Psoas muscle (tissue), 8 donors: ENCODE measurements at places on chromosomes 5 and 9.

DNA sequence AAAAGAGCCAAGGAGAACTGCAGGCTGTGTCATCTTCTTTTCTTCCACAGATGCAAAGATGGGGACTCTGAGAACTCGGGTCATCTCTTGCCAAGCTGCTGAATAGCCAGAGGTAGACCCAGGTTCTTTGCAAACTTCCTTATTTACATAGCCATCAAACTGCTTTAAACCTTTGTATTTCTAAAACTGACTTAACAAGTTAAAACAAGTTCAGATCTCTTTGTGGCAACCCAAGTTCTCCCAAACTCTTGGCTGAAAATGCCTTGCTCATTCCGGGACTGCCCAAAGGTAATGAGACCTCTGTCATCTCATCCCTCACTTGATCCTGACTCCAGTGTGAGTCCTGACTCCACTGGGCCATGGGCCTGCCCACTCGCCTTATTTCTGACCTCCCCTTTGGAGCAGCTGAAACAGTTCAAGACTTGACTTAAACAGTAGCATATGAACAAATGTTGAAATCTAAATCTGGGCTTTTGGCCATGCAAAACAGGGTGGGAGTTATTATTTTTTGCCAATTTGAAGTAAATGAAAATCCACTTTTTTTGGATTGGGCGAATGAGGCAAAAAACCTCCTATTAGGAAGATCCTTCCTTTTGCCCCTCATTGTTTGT lies 50.6 kb downstream of the FBXL7 start:
- no peaks in the 10 kb centered on the region for H3K27me3 ChIP-seq
- no peaks in the 10 kb centered on the region for H3K4me1 ChIP-seq
- H3K27ac ChIP-seq, result no peak overlapping the region
- H3K4me3 ChIP-seq, result no peak overlapping the region

DNA sequence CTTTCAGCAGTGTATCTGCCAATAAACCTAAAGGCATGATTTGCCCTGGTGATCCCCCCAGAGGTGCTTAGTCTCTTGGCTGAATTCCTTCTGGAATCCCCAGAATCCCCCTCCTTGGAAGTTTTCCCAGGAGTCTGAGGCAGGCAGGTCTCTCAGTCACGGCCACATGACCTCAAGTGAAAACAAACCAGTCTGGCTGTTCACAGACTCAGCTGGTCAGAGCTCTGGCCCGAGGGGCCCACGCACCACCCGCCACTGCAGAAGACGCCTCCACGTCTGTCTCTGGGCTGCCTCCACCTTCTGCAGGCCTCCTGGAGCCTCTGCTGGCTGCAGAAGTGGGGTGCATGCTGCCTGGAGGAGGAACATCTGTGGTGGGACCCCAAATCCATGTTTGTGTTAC lies 52.5 kb downstream of the HRH2 start:
- H3K27me3 ChIP-seq, result peaks cover 8% of the 10 kb centered on the region
- no peak overlapping the region for H3K4me3 ChIP-seq
- peak; percentile 41 for DNase-seq
- H3K27ac ChIP-seq, result no peak overlapping the region
- H3K36me3 ChIP-seq, result no peaks in the 10 kb centered on the region

DNA sequence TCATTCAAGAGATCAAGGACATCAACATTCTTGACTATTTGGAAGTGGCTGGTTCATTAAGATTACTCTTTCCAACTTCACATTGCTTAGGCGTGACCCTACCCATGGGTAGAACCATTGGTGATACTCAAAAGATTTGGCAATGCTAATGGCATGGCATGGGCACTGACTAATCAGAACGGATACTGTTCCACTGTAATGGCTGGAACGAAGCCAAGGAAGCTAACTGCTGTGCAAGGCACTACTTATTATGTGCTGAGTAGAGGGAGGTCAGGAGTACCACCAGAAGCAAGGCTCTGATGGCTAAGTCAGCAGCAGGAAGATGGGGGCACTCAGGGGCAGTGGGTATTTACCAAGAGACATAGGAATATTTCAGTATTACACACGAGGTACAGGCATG lies 31.9 kb downstream of the GNA14 start:
- H3K27ac ChIP-seq, result no peak overlapping the region
- no peak overlapping the region for H3K4me3 ChIP-seq
- H3K27me3 ChIP-seq, result no peaks in the 10 kb centered on the region
- no peaks in the 10 kb centered on the region for H3K36me3 ChIP-seq
- DNase-seq, result no peak

DNA sequence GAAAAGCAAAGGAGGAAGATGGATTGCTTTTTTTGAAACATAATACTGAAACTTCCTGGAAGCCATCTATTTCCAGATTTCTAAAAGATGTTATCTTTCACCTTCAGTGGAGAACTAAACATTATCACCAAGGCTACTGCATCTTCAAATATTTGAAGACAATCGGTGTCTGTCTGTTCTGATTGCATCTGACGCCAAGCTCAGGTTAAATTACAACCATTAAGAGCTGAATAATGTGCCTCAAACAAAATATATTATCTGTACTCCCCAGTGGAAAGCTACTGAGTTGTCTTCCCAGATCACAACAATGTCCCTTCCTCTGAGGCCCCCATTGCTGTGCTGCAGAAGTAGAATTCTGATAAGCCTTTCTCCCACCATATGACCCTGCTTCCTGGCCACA lies 342.3 kb downstream of the PLK2 start:
- no peaks in the 10 kb centered on the region for H3K27me3 ChIP-seq
- no peak overlapping the region for H3K27ac ChIP-seq
- DNase-seq, result no peak

GRCh38 chr9:1473956-1474634 lies 423.9 kb downstream of the DMRT2 start:
- no peaks in the 10 kb centered on the region for H3K27me3 ChIP-seq
- H3K4me3 ChIP-seq, result no peak overlapping the region
- no peaks in the 10 kb centered on the region for H3K4me1 ChIP-seq

- H3K27me3 ChIP-seq, result no peaks in the 10 kb centered on the region
- H3K4me1 ChIP-seq, result no peaks in the 10 kb centered on the region
- no peak overlapping the region for H3K27ac ChIP-seq
- no peak overlapping the region for H3K4me3 ChIP-seq
- no peaks in the 10 kb centered on the region for H3K36me3 ChIP-seq
- DNase-seq, result no peak
These were observed 43.8 kb downstream of the FAT2 start for GRCh38 chr5:151547364-151547763.

DNA sequence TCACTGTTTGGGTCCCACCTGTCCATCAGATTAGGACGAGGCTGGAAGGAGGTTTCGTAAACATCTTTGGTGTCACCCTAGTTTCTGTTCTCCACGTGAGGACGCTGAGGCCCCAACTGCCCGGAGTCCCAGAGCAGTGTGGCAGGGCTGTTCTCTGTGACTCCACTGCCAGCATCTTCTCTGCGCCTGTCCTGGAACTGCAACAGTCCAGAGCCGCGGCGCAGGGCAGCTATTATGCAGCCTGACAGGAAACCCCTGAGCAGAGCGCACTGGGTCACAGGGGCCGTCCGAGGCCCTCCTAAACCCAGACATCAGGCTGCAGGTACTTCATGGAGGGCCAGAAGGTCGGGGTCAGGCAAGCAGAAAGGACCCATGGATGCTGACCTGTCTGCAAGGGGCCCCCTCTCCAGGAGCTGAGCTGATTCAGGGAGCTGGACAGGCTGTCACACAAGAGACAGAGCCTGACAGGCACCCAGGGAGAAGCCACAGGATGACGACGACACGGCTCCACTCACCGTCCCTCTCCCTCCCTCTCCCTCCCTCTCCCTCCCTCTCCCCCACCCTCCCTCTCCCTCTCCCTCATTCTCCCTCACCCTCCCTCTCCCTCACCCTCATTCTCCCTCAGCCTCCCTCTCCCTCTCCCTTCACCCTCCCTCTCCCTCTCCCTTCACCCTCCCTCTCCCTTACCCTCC lies 31.7 kb downstream of the DBH start:
- H3K4me3 ChIP-seq, result no peak overlapping the region
- no peaks in the 10 kb centered on the region for H3K4me1 ChIP-seq
- DNase-seq, result no peak
- no peaks in the 10 kb centered on the region for H3K27me3 ChIP-seq
- H3K36me3 ChIP-seq, result no peaks in the 10 kb centered on the region
- no peak overlapping the region for H3K27ac ChIP-seq

GRCh38 chr5:41337724-41338123 lies 124.4 kb upstream of the C6 start:
- H3K27ac ChIP-seq, result no peak overlapping the region
- no peaks in the 10 kb centered on the region for H3K36me3 ChIP-seq
- no peak for DNase-seq
- no peaks in the 10 kb centered on the region for H3K4me1 ChIP-seq
- H3K4me3 ChIP-seq, result no peak overlapping the region

- peak overlapping the region; percentile 88 for H3K4me3 ChIP-seq
- peaks cover 13% of the 10 kb centered on the region for H3K4me1 ChIP-seq
- no peaks in the 10 kb centered on the region for H3K36me3 ChIP-seq
- H3K27me3 ChIP-seq, result no peaks in the 10 kb centered on the region
These were observed 52.9 kb upstream of the PTPDC1 start for GRCh38 chr9:94031380-94031779.

DNA sequence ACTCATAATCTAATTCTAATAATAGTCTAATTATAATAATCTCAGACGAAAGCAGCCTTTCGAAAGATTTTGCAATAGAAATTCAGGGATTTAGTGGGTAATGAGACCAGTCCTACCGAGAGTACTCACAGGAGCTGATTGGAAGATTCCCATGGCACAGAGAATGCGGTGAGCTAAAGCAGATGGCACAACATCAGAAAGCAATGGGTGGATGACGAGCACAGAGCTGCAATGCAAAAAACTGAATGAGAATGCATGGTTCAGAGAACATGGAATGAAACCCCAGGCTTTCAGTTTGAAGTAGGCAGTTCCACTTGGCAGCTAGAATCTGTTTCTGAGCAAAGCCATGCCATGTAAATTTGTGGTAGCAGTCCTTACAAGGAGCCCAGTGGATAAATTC lies 78.2 kb upstream of the SPINK5 start:
- no peaks in the 10 kb centered on the region for H3K27me3 ChIP-seq
- no peaks in the 10 kb centered on the region for H3K4me1 ChIP-seq
- no peak overlapping the region for H3K27ac ChIP-seq
- no peak overlapping the region for H3K4me3 ChIP-seq

DNA sequence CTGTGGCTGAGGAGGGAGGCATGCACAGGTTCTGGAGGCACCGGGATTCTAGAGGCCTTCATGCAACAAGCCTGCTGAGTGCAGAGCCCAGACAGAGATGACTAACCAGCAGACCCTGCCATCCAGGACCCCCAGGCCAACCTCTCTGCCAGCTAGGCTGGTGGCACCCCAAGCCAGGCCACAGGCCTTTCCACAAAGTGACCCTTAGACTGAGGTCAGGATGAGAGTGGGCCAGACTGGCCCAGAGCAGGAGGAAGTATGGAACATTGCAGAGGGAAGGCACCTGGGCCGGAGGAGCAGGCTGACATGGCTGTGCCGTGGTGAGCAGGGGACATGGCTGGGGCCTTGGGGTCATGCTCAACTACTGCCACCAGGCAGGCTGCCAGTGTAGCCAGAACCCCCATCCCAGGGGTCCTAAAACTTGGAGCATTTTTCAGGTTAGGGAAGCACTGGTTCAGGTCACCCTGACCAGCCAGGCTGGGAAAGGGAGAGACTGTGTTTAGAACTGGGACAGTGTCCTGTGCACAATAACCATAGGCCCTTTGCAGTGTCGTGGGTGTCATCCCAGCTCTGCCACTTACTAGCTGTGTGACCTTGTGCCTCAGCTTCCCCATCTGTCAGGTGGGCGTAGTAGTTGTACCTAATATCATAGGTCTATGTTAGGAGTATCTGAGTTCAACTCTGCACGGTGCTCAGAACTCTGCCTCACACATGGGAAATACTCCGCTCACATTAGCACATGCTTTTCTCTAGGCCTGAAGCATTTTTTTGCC lies 17.3 kb downstream of the TCF7 start:
- no peak overlapping the region for H3K4me3 ChIP-seq
- H3K4me1 ChIP-seq, result peaks cover 14% of the 10 kb centered on the region
- no peak for DNase-seq
- H3K36me3 ChIP-seq, result no peaks in the 10 kb centered on the region
- no peak overlapping the region for H3K27ac ChIP-seq
- no peaks in the 10 kb centered on the region for H3K27me3 ChIP-seq

- H3K27me3 ChIP-seq, result no peaks in the 10 kb centered on the region
- H3K36me3 ChIP-seq, result no peaks in the 10 kb centered on the region
- no peak for DNase-seq
- H3K27ac ChIP-seq, result peak overlapping the region; percentile 88
These were observed 1.4 kb downstream of the IL11RA start for GRCh38 chr9:34653151-34654072.

GRCh38 chr9:28781481-28781880 lies 1208.2 kb upstream of the C9orf72 start:
- no peaks in the 10 kb centered on the region for H3K4me1 ChIP-seq
- H3K27me3 ChIP-seq, result no peaks in the 10 kb centered on the region
- no peak overlapping the region for H3K4me3 ChIP-seq
- no peaks in the 10 kb centered on the region for H3K36me3 ChIP-seq
- DNase-seq, result no peak

GRCh38 chr5:142065273-142065672 lies 43.3 kb upstream of the NDFIP1 start:
- no peak overlapping the region for H3K27ac ChIP-seq
- no peaks in the 10 kb centered on the region for H3K27me3 ChIP-seq

DNA sequence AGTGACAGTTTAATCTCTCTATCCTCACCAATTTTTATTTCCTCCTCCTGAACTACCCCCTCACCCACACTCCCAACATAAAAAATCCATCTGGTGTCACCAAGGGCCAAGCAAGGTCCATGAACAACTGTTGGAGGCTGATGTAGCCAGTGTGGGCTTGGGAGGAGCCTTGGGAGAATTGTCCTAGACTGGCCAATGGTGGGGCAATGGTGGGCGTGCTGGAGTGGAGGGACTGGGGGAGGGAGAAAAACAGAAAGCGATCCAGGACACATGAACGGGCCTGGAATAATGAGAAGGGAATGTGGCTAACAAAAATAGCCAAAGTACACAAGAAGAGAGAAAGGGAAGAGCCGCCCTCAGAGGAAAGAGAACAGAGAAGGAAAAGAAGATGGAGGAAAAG lies 272.6 kb downstream of the ENC1 start:
- no peaks in the 10 kb centered on the region for H3K36me3 ChIP-seq
- no peak overlapping the region for H3K27ac ChIP-seq
- DNase-seq, result peak; percentile 36
- no peaks in the 10 kb centered on the region for H3K27me3 ChIP-seq

DNA sequence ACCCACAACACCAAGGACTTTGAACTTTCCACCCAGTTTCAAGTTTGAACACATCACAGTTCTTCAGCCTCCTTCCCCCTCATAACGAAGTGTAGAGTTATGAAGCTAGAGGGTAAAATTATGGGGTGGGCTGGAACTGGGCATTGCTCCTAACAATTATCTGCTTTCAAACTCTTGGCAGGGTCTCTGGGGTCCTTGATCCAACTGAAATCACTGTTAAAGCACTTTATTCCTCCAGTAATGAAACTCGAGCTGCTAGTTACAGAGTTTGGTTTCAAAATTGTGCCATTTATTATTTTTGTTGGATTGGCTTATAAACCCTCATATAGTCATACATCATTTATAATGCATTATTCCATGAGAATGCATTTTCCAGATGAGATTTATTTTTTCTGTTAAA lies 158.5 kb downstream of the RGS3 start:
- H3K36me3 ChIP-seq, result no peaks in the 10 kb centered on the region
- H3K27ac ChIP-seq, result peak overlapping the region; percentile 79
- H3K27me3 ChIP-seq, result no peaks in the 10 kb centered on the region
- H3K4me3 ChIP-seq, result no peak overlapping the region
- peaks cover 26% of the 10 kb centered on the region for H3K4me1 ChIP-seq

- no peaks in the 10 kb centered on the region for H3K27me3 ChIP-seq
- DNase-seq, result no peak
- no peaks in the 10 kb centered on the region for H3K36me3 ChIP-seq
- H3K4me1 ChIP-seq, result no peaks in the 10 kb centered on the region
- H3K27ac ChIP-seq, result no peak overlapping the region
- no peak overlapping the region for H3K4me3 ChIP-seq
These were observed 113.4 kb downstream of the ST8SIA4 start for GRCh38 chr5:100789694-100790093.
